ENCODE measurements at places on chromosomes 7 and 10. TPM values are rescaled to one million over a fixed set of nuclear protein-coding genes. Genes with fewer than 3 reads are reported as not detected.

DNA sequence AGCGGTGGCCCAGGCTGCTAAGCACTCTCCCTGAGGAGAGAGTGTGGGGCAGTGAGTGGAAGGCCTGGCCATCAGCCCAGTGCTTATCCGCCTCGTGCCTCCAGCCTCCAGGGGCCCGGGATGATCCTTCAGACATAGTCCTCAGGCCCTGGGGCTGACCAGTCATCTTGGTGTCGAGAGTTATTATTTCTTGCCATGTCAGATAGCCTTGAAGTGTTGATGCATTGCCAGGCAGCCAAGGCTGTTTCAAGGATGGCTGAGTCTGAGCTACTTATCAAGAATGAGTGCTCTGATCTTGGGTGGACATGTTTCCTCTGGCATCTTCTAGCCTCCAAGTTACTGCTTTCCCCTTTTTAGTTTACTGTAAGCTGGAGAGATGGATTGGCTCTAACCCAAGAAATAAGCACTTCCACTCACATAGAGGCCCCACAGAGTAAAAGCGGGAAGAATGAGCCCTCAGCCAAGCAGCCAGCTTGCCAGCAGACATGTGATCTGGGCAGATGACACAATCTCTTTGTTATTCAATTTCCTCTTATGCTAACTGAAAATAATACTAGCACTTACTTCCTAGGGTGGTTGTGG, 136.5 kb upstream of the NAMPT start:
- no peak for DNase-seq

GRCh38 chr7:4944939-4945338, 14.0 kb downstream of the MMD2 start:
- DNase-seq = no peak

DNA sequence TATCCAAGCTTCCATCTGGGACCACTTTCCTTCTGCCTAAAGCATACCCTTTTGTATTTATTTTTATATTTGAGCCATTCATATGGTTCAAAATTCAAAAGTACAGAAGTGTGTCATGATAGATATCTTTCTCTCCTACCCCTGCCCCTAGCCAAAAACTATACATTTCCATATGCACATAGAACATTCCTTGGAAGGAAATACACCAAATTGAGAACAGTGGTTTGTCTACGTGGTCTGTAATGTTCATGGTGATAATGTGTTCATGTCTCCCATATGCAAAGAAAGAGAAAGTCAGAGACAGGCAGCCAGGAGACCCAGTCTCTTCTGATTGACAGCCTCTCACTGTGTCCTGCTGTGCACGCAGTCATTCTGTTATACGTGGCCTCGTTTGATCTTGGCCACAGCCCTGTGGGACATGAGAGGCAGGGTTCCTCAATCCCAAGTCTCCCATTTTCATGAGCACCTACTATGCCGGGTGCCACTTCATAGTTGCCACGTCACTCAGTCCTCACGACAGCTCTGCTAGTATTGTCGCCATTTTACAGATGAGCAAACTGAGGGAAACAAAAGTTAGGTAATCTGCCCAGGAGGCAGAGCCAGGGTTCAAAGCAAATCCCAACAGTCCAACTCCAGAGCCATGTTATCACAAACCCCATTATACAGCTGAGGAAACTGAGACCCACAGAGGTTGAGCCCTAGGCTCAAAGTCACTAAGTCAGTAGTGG, 8.0 kb upstream of the CDH23 start:
- no peak for DNase-seq

The PRKCQ gene
- total RNA-seq = 40.8 TPM

The ZNF37A gene
- 31.9 TPM for total RNA-seq

Measured in activated T-helper 2 cell treated with anti-CD3 and anti-CD28 coated beads, Interferon-gamma antibody, Interleukin-2, Interleukin-4, amounts not matched to agents 10 μg/mL and 5 μg/mL and 100 μg/mL, durations not matched to agents 14 hours and 24 hours and 36 hours (primary cell).